Testis (tissue), 5 donors: ENCODE measurements at places on chromosomes 7 and 10. TPM values are rescaled to one million over a fixed set of nuclear protein-coding genes. Genes with fewer than 3 reads are reported as not detected.

DNA sequence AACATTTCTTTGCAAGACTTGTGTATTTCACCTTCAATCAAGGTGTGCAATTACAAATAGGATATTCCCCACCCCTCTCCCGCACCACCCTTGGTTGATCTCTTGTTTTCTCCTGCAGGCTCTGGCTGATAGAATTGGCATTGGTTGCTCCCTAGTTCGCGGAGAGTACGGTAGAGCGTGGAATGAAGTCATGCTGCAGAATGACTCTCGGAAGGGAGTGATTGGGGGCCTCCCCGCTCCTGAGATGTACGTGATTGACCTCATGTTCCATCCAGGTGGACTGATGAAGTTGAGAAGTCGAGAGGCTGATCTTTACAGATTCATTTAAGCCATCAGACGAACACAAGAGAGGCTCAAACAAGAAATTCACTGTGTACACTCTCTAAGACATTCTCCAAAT lies 58.2 kb upstream of the MSRB2 start:
- no peak overlapping the region for H3K27ac ChIP-seq
- no peak overlapping the region for H3K4me3 ChIP-seq
- no peaks in the 10 kb centered on the region for H3K27me3 ChIP-seq
- no peaks in the 10 kb centered on the region for H3K36me3 ChIP-seq
- no peak for DNase-seq
- H3K4me1 ChIP-seq = no peaks in the 10 kb centered on the region

DNA sequence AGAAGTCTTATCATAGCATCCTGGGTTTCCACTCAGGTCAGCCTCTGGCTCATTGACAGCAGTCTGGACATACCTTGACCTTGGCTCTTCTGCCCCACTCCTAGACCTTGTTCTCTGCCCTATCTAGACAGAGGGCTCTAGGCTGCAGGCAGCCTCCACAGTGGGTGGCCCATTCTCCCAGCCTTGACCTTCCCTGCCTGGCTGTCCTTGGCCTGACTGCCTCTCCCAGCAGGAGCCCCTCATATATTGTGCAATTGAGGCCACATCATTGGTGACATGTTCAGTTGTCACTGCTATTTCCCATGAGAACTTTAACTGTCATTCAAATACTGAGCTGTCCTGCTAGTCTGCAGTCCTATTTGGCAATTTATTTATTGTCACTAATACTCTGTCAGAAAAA lies 503.4 kb downstream of the PLXNA4 start:
- no peaks in the 10 kb centered on the region for H3K4me1 ChIP-seq
- H3K27me3 ChIP-seq = no peaks in the 10 kb centered on the region
- no peak overlapping the region for H3K27ac ChIP-seq
- DNase-seq = no peak

The HTR5A gene
- 0.93 TPM for total RNA-seq

The SPDYE1 gene
- 7.3 TPM for total RNA-seq

GRCh38 chr7:146722986-146723385 lies 606.4 kb downstream of the CNTNAP2 start:
- no peak for DNase-seq
- no peaks in the 10 kb centered on the region for H3K4me1 ChIP-seq
- no peaks in the 10 kb centered on the region for H3K36me3 ChIP-seq
- no peak overlapping the region for H3K27ac ChIP-seq

DNA sequence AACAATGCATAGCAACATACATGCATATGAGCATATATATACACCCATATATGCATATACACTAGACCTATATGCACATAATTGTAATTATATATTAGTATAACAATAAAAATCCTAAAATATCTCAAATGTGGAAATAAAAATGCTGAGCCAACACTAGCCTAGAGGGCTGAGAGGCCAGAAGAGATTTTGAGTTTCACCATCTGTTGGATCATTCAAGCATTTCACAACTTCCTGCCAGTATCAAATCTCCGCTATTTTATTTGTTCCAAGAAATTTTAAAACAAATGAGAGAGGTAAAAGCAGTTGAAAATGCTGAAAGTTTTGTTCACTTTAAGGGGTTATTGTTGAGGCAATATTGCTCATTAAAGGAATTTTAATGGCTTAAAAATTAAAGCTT lies 187.0 kb downstream of the PCDH15 start:
- no peaks in the 10 kb centered on the region for H3K36me3 ChIP-seq
- no peaks in the 10 kb centered on the region for H3K27me3 ChIP-seq
- no peak overlapping the region for H3K4me3 ChIP-seq

DNA sequence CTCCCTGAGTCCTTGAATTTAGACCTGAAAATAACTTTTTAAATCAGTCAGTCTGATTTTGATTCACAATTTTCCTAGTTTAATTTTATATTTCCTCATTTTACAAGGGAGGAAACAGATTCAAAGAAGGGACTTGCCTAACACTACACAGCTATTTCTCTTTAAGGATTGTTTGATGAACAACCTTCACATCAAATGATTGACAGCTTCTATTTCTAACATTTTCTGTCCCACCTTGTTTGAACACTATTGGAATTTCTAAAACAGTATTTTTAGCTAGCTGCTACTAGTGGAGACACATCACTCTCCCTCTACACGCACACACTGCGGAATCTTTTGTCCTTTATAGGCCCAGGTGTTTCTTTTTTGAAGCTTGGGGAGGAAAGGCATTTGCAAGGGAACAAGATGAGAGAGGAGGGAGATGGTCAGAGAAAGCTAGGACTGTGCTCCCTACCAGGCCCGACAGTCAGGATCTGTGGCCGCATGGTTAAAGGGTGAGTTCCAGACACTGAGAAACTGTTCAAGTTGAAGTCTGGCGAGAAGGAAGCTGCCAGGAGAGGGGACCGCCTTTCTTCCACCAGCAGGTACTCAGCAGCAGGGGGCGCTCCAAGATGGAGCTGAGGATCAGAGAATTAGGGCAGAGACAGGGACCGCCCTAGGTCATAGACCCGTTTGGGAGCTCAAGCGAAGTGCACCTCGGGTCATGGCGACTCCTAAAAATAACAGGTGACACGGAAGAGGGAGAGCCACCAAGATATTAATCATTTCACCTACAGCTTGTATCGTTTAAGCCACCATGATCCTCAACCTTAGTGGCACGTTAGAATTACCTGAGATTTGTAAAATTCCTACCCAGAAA lies 49.7 kb downstream of the DNAJC12 start:
- H3K4me1 ChIP-seq = no peaks in the 10 kb centered on the region
- H3K27ac ChIP-seq = no peak overlapping the region
- H3K36me3 ChIP-seq = no peaks in the 10 kb centered on the region

DNA sequence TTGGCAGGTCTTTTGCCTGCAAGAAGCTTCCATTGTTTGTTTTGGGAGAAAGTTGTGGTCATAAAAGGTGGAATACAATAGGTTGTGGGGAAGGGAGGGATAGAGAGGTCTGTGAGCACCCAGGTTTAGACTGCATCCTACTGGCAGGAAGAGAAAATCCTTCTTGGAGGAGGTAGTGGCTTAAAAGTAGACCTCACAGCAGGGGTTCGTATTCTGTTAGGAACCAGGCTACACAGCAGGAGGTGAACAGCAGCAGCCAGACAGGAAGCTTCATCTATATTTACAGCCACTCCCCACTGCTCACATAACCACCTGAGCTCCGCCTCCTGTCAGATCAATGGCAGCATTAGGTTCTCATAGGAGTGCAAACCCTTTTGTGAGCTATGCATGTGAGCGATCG lies 245.3 kb downstream of the NSUN6 start:
- no peaks in the 10 kb centered on the region for H3K4me1 ChIP-seq
- H3K4me3 ChIP-seq = no peak overlapping the region
- no peak overlapping the region for H3K27ac ChIP-seq
- no peaks in the 10 kb centered on the region for H3K36me3 ChIP-seq
- H3K27me3 ChIP-seq = no peaks in the 10 kb centered on the region

GRCh38 chr7:66118603-66119002 lies 4.0 kb downstream of the CRCP start:
- H3K27me3 ChIP-seq = no peaks in the 10 kb centered on the region
- no peak overlapping the region for H3K4me3 ChIP-seq
- H3K36me3 ChIP-seq = no peaks in the 10 kb centered on the region

GRCh38 chr10:30219971-30220751 lies 128.9 kb downstream of the MTPAP start:
- no peaks in the 10 kb centered on the region for H3K27me3 ChIP-seq
- DNase-seq = no peak
- no peaks in the 10 kb centered on the region for H3K4me1 ChIP-seq
- H3K4me3 ChIP-seq = no peak overlapping the region
- no peaks in the 10 kb centered on the region for H3K36me3 ChIP-seq
- H3K27ac ChIP-seq = no peak overlapping the region

- H3K27me3 ChIP-seq = no peaks in the 10 kb centered on the region
- H3K4me3 ChIP-seq = no peak overlapping the region
Measured at GRCh38 chr7:116328161-116328560, 117.8 kb downstream of the TES start.

DNA sequence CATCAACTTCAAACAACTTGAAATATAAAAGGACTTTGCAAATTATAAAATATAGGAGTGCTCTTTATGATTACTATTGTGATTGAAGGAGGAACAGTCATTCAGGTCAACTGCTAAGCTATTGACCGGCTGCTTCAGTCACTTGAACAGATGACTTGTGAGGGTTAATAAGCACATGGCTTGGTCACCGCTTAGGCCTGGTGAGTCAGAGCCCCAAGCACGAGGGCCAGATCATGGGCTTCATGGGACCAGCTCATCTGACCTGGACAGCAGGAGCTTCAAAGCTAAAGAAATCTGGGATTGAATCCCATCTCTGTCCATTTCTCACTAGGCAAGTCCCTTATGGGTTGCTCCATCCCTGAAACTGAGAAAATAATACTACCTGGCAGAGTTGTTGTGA lies 60.4 kb upstream of the ADO start:
- no peaks in the 10 kb centered on the region for H3K4me1 ChIP-seq
- no peaks in the 10 kb centered on the region for H3K36me3 ChIP-seq
- DNase-seq = no peak
- no peak overlapping the region for H3K27ac ChIP-seq
- H3K27me3 ChIP-seq = no peaks in the 10 kb centered on the region

The EVX1 gene
- total RNA-seq = 0.25 TPM

DNA sequence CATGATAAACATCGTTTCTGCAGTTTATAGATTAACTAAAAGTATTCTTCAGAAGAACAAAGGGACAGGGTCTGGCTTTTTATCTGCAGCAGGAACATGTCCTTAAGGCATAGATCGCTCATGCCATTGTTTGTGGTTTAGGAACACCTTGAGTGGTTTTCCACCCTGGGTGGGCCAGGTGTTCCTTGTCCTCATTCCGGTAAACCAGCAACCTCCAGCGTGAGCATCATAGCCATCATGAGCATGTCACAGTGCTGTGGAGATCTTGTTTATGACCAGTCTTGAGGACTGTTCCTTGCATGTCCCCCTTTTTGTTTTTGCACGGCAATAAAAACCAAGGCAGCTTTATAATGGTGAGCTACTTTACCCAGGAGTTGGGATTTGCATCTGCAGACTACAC lies 33.9 kb downstream of the STOX1 start:
- H3K27me3 ChIP-seq = no peaks in the 10 kb centered on the region
- no peak overlapping the region for H3K4me3 ChIP-seq
- no peaks in the 10 kb centered on the region for H3K36me3 ChIP-seq
- no peak for DNase-seq
- no peaks in the 10 kb centered on the region for H3K4me1 ChIP-seq

The PIK3AP1 gene
- total RNA-seq = 6.6 TPM

The CUZD1 gene
- total RNA-seq = 1.5 TPM

- no peak overlapping the region for H3K4me3 ChIP-seq
- H3K27ac ChIP-seq = no peak overlapping the region
- peaks cover 4% of the 10 kb centered on the region for H3K4me1 ChIP-seq
- no peaks in the 10 kb centered on the region for H3K36me3 ChIP-seq
- DNase-seq = no peak
Measured at GRCh38 chr10:132003282-132003924, 21.7 kb upstream of the BNIP3 start.

GRCh38 chr10:121324678-121325213 lies 273.5 kb downstream of the FGFR2 start:
- no peaks in the 10 kb centered on the region for H3K27me3 ChIP-seq
- no peaks in the 10 kb centered on the region for H3K4me1 ChIP-seq
- no peaks in the 10 kb centered on the region for H3K36me3 ChIP-seq

- H3K27ac ChIP-seq = peak overlapping the region; percentile 44
- H3K27me3 ChIP-seq = no peaks in the 10 kb centered on the region
- H3K4me3 ChIP-seq = no peak overlapping the region
- no peaks in the 10 kb centered on the region for H3K36me3 ChIP-seq
Measured at GRCh38 chr10:69223028-69223342, 2.9 kb downstream of the HKDC1 start.

DNA sequence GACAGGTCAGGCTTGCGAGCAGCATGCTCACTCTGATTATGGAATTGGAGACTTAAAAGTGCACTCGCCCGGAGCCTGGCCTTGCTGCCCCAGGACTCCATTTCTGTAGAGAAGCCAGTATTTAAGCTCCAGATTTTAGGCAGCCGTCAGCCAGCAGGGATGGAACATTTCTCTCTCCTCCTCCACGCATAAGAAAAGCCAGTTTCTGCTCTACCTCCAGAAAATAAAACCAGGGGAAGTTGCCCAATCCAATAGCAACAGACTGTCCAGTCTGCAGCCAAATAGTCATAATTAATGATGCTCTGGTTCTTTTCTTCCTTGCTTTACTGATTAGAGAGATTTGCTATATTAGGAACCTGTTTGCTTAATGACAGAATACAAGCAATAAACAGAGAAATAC lies 203.2 kb downstream of the GFRA1 start:
- no peak for DNase-seq
- H3K4me3 ChIP-seq = no peak overlapping the region
- H3K27me3 ChIP-seq = no peaks in the 10 kb centered on the region

GRCh38 chr10:17504547-17505245 lies 50.3 kb upstream of the ST8SIA6 start:
- H3K27me3 ChIP-seq = no peaks in the 10 kb centered on the region
- no peak overlapping the region for H3K4me3 ChIP-seq
- no peaks in the 10 kb centered on the region for H3K36me3 ChIP-seq
- DNase-seq = no peak
- H3K27ac ChIP-seq = no peak overlapping the region

GRCh38 chr7:142855114-142855743 lies 353 bp downstream of the EPHB6 start:
- DNase-seq = no peak
- H3K27ac ChIP-seq = peak overlapping the region; percentile 55

GRCh38 chr10:11043446-11044127 lies 25.9 kb downstream of the CELF2 start:
- H3K36me3 ChIP-seq = no peaks in the 10 kb centered on the region
- H3K4me1 ChIP-seq = peaks cover 8% of the 10 kb centered on the region
- no peak overlapping the region for H3K4me3 ChIP-seq
- H3K27me3 ChIP-seq = no peaks in the 10 kb centered on the region
- DNase-seq = no peak

The CDH23 gene
- total RNA-seq = 81.7 TPM

DNA sequence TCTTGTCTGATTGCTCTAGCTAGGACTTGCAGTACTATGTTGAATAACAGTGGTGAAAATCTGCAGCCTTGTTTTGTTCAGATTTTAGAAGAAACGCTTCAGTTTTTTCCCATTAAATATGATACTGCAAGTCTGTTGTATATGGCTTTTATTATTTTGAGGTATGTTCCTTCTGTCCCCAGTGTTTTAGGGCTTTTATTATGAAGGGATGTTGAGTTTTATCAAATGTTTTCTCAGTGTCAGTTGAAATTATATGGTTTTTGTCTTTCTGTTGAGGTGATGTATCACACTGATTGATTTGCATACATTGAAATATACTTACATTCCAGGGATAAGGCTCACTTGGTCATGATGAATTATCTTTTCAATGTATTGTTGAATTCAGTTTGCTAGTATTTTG lies 60.5 kb upstream of the HELLS start:
- H3K27me3 ChIP-seq = no peaks in the 10 kb centered on the region
- H3K36me3 ChIP-seq = no peaks in the 10 kb centered on the region
- no peak overlapping the region for H3K27ac ChIP-seq
- DNase-seq = no peak
- no peak overlapping the region for H3K4me3 ChIP-seq
- H3K4me1 ChIP-seq = peaks cover 4% of the 10 kb centered on the region

The CHAT gene
- total RNA-seq = 0.93 TPM

The PLEKHS1 gene
- 1.1 TPM for total RNA-seq

The RPEL1 gene
- not detected for total RNA-seq
